ENCODE measurements at places on chromosomes 12 and 14.

DNA sequence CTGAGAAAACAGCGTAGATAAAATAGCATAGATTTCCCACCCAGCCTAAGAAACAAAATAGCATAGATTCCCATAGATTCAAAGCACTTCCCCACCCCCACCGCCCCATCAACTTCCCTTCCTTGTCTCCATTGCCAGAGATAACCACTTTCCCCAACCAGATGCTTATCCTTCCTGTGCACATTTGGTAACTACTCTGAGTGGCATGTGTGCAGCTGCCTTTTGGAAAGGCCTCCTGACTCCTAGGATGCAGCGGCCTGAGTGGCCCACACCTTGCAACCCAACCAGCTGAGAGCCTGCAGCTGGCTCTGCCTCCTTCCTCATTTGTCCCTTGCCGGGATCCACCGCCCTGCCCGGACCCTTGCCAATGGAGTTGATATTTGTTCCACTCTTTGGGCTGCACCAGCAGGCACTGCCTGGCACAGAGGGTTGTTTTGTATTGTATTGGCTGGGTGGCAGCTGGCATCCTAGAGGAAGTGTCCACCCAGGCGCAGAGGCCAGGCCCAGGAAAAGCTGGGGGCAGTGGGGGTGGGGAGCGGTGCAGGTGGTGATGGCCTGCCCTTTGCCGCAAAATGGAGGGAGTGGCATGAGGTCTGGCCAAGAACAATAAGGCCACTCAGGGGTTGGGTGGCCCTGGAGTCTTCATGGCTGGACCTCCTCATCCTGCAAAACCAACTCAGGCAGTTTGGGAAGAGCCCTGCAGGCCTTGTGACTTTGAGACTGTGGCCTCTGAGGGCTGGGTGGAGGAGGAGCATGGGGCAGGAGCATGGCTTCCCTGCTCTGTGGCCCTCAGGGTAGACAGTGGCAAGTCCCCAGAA, 4.9 kb downstream of the SLC48A1 start:
- no peak for DNase-seq

GRCh38 chr12:49673446-49674317, 33.5 kb downstream of the FMNL3 start:
- DNase-seq: peak; percentile 84

GRCh38 chr12:57127726-57128518, at the start of gene LRP1:
Gene LRP1, plus strand, starts transcription at chr12:57128483. Its CDS starts 482 bp downstream, at chr12:57128965.
- DNase-seq: peak; percentile 77

DNA sequence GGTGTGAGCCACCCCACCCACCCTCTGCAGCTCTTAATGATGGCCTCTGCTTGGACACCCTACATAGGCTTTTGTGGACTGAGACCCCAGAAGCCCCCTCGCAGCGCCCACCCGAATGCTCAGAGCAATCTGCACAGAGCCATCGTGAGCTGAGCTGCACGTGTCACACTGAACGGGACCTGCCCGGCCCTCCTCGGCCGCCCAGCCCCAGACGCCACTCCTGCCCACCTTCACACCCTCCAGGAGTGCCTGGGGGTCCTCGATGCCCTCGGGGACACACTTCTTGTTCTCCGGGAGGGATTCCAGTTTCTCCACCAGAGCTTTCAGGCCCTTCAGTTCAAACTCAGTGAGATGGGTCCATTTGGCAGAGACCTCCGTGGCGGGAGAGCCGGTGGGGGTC, 71.5 kb downstream of the KDM2B start:
- DNase-seq: no peak

DNA sequence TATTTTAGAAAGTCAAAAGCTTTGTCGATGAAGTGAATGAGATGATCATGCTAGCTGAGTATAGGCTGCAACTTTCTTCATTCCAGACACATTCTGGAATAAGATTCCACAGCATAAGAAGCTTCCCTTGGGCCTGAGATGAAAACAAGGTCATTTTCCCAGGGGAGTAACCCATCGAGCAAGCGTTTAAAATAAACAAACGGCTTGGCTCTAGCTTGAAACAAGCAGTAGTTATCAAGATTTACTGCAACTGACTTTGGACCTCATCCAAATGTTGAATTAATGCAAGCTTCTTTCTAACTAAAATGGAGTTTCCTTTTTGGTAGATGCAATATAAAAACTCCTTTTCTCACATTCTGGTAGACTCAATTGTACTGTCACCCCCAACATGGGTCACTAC, 23.0 kb downstream of the KCNJ8 start:
- no peak for DNase-seq

DNA sequence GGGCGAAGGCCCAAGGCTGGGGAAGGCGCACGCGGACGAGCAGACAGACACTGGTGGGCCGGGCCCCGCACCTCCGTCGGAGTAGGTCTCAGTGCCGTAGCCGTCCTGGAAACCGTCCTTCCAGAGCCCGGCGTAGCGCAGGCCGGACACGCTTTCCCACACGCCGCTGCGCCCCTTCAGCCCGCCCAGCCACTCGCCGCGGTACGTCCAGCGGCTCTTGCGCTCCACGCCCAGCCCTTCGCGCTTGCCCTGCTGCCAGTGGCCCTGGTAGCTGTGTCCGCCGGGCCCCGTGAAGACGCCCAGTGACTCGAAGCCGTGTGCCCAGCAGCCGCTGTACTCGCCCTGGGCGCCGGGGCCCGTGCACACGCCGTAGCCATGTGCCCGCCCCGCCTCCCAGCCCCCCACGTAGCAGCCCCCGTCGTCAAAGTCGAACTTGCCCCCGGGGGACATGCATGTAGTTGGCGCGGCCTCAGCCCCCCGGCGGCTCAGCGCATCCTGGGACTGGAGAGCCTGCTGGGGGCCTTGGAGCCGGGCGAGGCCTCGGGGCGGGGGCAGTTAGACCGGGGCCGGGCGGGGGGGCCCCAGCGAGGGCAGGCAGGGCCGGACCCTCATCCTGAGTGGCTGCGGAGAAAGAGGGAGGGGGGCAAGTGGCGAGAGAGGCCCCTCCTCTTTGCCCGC, 1.4 kb downstream of the JPH4 start:
- no peak for DNase-seq

DNA sequence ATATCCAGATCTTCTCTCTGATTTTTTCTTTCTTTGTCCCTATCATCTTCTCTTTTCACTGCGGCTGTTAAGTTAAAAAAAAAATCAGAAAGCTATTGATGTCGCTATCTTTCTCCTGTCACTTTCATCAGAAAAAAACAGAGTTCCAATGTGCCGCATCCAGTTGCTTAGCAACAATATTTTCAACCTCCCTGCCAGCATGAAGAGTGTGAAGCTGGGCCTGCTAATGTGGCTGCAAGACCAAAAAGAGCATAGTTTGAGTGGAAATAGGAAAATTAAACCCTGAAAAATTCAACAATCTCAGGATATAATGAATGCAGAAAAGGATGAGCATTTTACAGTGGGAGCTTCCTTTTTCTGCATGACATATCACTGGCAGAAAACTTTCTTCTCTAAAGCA, 1025.4 kb upstream of the LRFN5 start:
- no peak for DNase-seq

GRCh38 chr14:38593476-38593875, 337.6 kb upstream of the CLEC14A start:
- no peak for DNase-seq

- DNase-seq: no peak
Measured at GRCh38 chr12:57899010-57899662, 42.2 kb upstream of the ATP23 start.

DNA sequence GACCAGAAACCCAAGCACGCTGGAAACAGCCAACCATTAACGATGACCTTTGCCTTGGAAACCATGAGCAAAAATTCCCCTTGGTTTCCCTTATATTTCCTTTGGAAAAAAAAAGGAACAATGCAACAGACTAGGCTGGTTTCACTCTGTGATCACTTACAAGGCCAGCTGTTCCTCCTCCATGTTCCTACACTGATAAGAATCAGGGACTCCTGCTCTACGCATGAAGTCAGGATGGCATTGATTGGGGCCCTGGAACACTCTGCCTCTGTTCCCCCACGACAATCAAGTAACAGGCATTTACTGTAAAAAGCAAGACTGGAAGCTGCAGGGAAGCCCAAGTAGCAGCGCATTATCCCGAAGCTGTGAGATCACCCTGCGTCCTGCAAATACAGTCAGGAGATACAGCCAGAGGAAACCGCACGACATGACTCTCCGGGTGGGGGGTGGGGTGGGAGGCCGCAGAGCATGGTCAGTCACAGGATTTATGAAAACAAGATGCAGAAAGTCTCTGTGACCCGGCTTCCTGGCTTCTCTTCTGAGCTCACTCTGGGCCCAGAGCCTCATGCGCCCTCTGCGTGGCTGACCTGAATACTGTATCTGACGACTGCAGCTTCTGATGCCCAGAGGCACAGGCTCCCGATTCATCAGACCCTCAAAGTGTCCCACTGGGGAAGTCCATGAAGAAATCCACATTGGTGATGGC, 31.1 kb downstream of the SSH1 start:
- DNase-seq: no peak

DNA sequence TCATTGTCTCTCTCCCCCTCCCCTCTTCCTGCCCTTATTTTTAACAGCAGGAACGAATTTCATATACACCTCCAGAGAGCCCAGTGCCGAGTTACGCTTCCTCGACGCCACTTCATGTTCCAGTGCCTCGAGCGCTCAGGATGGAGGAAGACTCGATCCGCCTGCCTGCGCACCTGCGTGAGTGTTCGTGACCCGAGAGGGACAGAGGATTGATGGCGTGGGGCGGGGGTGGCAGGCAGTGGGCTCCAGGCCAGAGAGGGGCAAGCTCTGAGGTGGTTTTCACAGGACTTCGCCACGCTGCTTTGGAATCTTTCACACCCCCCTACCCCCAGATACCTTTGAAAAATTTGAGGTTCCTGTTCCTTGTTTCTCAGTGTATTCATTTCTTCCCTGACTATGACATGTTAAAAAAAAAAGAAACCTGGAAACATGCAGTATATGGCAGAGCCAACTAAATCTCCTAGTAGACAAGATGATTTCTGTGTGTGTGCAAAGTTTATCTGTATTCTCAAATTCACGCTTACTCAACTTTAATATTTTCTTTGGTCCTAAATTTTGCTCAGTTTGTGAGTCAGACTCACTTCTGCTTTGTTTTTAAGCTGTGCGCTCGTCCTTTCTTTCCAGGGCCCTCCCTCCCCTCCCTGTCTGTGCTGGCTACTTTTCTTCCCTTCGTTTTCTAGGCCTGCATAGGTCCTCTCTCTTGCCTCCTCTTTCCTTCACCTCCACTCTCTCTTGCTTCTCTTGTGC, 103.1 kb downstream of the ETV6 start:
- DNase-seq: no peak

GRCh38 chr12:75481013-75481705, 604 bp downstream of the GLIPR1 start:
- DNase-seq: no peak

- DNase-seq: no peak
Measured at GRCh38 chr12:53218551-53219291, 11.7 kb upstream of the ITGB7 start.

GRCh38 chr14:44914849-44915248, 46.9 kb downstream of the KLHL28 start:
- no peak for DNase-seq

GRCh38 chr12:42124764-42125387, 19.8 kb downstream of the GXYLT1 start:
- no peak for DNase-seq

DNA sequence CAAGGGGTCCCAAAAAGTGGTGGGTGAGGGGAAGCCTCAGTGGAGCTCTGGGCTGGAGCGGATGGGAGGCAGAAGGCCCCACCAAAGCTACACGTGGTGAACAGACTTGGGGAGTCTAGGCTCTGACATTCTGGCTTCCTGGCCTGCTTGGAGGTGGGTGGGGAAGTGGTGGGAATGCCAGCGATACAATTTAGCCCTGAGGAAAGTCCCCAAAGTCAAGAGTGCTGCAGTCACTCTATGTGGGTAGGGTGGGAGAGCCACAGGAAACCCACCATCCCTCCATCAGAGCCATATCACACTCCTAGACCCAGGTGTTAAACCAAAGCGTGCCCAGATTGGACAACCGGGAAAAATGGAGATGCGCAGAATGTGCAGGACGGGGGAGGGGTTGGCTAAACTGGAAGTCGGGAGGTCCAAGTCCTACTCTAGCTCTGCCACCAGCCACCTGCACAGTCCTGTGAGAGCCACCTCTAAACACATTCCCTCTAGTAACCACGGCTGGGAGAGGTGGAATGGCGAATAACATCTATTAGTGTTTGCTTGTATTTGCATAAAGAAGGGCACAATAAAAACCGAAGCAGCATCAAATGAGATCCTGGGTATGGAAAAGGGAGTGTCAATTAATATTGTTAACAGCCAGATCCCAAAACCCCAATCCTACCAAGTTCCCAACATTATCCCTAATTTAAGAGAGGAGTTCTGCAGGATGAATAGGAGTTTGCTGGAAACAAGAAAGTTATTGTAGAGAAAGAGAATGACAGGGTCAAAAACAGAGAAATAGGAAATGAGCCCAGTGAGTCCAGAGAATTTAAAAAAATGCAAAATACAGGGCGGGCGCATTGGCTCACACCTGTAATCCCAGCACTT, 14.0 kb upstream of the CD9 start:
- no peak for DNase-seq

- DNase-seq: no peak
Measured at GRCh38 chr12:66154776-66155175, 15.0 kb downstream of the TMBIM4 start.

- DNase-seq: no peak
Measured at GRCh38 chr12:90622431-90622830, 332.5 kb downstream of the CCER1 start.

- DNase-seq: no peak
Measured at GRCh38 chr12:47889040-47889439, 15.8 kb downstream of the VDR start.

DNA sequence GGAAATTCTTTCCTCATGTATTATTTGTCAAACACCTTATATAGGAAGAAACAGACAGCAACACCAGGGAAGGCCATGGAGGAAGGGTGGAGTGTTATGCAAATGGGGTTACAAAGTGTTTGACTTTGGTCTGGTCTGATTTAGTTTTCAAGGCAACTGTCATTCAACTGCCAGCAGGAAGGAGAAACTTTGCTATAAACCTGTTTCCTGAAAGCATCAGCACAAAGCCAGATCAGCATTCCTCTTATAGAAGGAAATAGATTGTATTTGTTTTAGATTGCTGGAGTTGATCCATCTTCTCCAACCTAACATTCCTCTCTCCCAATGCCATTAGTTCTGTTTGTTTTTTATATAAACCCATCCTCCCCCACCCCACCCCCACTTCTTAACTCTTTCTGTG, 65.7 kb downstream of the STAB2 start:
- DNase-seq: peak; percentile 61

DNA sequence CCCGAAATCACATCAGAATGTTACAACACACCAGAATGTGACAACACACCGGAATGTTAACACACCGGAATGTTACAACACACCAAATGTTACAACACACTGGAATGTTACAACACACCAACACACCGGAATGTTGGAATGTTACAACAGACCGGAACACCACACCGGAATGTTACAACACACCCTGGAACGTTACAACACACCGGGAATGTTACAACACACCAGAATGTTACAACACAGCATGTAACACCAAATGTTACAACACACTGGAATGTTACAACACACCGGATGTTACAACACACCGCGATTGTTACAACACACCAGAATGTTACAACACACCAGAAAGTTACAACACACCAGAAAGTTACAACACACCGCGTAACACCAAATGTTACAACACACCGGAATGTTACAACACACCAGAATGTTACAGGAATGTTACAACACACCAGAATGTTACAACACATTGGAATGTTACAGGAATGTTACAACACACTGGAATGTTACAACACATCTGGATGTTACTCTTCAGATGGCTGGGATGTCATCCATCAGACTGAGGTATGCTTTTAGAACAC, 21.1 kb downstream of the CHFR start:
- no peak for DNase-seq

- DNase-seq: no peak
Measured at GRCh38 chr14:35231207-35231760, 60.9 kb upstream of the PSMA6 start.

Data from HT-29 (cell line).